ENCODE measurements at places on chromosomes 12 and 14.

DNA sequence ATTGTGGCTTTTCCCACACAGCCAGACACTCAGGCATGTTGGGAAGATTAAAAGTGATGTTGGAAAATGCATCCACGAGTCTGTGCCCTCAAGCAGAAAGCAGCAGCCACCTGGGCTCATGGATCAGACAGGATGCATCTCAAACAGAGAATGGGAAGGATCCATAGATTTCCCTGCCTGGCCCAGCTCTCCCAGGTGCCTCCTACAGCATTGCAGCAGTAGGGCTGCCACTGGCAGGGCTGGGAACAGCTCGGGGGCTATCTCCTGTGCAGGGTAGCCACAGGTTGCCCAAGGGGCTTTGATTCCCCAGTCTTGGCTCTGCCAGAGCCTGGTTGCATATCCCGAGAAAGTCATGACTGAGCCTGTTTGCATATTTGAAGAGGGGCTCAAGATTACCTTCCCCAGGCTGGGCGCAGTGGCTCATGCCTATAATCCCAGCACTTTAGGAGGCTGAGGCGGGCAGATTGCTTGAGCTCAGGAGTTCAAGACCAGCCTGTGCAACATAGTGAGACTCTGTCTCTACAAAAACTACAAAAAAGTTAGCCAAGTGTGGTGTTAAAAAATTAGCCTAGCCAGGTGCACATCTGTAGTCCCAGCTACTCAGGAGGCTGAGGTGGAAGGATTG, 19.5 kb downstream of the C14orf132 start:
- no peak for DNase-seq

DNA sequence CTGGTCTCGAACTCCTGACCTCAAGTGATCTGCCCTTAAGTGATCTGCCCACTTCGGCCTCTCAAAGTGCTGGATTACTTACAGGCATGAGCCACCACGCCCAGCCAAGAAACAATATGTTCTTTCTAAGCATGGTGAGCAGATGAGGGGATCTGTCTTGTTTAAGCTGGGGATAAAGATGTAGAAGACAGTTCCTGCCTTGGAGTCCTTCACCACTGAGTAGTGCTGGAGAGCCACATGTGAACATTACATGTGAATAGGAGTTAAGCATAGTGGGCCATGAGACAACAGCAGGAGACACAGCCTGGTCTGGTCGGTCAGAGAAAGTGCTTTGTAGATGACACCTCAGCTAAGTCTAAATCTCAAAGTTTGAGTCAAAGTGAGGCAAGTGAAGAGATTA, 26.0 kb downstream of the TMBIM6 start:
- no peak for DNase-seq

GRCh38 chr14:89298056-89298834, 118.8 kb downstream of the FOXN3 start:
- no peak for DNase-seq

GRCh38 chr12:101792046-101792931, 38.5 kb downstream of the GNPTAB start:
- DNase-seq, result no peak

DNA sequence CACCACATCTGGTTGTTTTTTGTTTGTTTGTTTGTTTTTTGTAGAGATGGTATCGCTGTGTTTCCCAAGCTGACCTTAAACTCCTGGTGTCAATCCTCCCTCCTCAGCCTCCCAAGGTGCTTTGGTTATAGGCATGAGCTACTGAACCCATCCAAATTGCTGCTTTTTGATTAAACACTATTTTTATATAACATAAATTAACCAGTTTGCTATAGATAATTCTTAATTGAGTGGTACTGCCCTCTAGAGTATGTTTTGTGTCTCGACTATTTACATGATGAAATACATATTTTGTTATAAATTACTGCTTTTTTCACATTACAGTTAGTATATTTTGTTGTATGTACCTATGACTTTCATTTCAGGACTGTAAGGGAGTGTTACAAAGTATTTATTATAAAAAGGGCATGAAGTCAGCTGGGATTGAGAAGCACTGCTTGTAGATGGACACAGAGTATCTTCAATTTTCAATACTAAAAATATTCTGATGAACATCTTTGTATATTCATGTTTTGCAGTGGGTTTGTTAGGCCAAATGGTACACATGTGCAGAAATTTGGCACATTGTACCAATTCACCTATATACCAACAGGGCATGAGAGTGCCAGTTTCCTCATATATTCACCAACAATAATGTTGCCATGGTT, 14.9 kb upstream of the SCAF11 start:
- DNase-seq, result no peak

DNA sequence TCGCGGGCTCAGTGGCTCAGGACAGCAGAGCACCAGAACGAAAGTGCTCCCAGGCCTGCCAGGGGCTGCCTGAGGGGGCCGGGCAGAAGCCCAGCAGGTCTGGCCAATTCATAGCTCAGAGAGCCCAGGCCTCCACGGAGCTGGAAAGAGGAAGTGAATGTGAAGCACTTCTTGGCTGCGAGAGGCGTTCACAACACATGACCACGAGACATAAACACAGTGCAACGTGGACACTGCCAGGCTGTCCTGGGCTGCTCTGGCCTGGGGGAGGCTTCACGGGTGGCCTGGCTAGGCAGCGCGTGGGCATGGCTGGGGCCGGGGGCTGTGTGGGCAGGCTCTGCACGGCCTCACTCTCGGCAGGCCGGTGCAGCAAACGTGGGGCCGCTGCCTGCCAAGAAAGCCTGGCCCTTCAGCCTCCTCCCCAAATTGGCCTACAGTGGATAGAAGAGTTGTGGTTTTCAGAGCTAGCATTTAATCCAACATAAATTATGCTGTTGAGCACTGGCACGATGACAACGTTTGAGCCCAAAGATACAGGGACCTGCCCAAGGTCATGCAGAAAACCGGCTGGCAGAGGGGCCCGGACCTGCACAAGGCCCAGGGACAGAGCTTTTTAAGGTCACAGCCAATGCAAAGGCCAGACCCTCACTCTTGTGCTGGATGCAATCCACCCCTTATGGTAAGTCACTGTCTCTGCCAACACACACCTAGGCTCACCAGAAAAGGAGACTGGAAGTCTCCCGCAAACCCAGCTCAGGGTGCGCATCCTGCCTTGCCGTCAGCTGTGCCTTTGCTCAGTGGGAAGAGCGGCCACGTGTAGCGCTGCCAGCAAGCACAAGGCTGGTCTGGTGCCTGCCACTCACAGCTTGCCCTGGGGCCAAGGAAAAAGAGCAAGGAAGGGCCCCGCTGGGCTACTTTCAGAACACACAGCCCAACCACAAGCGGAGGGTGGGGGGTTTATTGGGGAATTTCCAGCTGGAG, 8.6 kb downstream of the SLC25A29 start:
- DNase-seq, result no peak

DNA sequence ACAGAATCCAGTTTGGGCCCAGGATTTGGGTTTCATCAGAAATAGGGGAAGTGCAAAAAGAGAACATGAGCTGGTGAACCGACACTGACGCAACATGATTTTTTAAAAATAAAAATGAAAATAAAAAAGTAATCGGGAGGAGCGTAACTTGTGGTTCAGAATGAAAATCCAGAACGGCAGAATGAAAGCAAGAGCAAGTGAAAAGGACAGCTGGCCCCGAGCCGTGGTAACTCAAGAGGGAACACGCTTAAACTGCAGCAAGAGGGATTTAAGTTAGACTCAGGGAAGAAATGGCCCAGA, 1.6 kb downstream of the SLC6A12 start:
- no peak for DNase-seq

- DNase-seq, result no peak
Observed at GRCh38 chr12:71045781-71046180, 112.0 kb downstream of the TSPAN8 start.

DNA sequence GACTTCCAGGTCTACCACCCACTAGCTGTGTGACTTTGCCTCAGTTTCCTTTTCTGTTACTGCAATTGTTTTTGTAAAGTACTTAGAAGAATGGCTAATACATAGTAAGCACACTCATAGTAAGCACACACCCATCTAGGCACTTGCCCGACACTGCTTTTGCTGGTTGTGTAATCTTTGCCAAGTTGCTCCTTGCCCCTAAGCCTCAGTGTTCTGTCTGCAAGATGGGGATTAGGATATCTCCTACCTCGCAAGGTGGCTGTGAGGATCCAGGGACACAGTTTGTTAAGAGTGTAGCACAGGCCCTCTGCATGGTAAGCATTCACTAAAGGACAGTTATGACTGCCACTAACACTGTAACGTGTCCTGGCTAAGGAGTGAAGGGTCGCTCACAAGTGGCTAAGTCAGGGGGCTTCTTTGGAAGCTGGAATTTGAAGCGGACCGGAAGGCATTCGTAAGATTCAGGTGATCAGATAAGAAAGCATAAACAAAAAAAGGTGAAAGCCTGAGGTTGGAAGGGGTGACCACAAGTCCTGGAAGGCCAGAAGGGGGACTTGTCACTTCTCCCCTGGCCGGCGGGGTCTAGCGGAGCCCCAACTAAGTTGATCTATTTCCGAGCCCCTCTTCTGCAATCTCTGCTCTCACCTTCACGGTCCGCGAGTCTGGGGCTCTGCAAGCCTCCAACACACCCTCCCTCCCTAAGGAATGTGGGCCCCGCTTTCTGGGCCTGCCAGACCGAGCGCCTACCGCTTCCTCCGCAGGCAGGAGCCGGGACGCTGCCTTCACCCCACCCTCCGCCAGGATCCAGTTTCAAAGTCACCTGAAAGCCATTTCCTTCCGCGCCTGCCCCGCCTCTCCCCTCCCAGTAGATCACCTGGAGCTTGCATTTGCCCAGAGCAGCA, 1.5 kb upstream of the PLEKHG3 start:
- no peak for DNase-seq

GRCh38 chr12:5872745-5873144, 72.3 kb downstream of the ANO2 start:
- peak; percentile 14 for DNase-seq

DNA sequence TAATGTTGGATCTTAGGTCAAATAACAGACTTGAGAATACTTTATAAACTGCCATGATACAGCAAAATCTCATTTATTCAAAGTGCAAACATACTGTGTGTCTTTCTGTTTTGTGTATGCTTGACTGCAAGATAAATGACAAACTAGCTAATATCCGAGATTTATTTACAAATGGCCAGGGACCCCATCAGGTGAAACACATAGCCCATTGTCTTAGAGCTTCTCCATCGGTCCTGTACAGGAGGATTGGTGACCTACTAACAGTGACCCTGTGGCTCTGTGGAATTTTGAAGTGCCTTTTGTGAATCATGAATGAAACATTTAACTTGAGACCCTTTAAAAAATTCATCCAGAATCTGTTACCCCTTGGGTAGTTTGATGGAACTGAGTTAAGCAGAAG, 27.1 kb downstream of the SLC25A29 start:
- no peak for DNase-seq

GRCh38 chr12:131372706-131373195, 338.1 kb upstream of the SFSWAP start:
- DNase-seq, result no peak

GRCh38 chr14:50003213-50004021, 110.5 kb downstream of the ARF6 start:
- DNase-seq, result peak; percentile 60

DNA sequence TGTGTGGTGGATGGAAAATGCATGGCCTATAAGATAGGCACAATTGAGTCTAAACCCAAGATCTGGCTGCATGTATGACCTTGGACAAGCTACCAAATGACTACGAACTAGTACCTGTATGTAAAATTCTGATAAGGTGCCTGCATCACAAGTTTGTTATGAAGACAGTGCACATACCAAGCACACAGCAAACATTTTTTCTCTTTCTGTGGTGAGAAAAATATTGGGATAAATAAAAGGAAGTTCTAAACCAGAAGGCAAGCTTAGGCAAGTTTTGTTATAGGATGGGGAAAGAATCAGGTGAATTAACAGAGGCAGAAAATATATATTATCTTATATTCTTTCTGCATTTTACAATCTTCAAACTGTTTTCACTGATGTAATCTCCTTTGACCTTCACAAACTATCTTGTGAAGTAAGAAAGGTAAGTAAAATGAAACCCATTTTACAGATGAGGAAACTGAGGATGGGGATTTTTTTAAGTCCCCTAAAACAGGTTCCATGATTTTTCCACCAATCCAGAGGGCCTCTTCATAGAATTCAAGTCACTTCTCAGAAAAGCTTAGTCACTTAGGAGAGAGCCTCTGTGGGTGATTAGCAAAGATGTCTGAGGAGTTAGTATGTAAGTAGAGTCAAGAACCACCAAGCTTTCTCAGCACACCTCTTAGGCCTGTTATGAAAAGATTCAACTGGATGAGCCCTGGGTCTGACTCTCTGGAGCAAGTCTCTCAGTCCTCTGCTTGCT, 132.0 kb upstream of the RAP1B start:
- no peak for DNase-seq
